ENCODE measurements at places on chromosomes 16 and 17.

DNA sequence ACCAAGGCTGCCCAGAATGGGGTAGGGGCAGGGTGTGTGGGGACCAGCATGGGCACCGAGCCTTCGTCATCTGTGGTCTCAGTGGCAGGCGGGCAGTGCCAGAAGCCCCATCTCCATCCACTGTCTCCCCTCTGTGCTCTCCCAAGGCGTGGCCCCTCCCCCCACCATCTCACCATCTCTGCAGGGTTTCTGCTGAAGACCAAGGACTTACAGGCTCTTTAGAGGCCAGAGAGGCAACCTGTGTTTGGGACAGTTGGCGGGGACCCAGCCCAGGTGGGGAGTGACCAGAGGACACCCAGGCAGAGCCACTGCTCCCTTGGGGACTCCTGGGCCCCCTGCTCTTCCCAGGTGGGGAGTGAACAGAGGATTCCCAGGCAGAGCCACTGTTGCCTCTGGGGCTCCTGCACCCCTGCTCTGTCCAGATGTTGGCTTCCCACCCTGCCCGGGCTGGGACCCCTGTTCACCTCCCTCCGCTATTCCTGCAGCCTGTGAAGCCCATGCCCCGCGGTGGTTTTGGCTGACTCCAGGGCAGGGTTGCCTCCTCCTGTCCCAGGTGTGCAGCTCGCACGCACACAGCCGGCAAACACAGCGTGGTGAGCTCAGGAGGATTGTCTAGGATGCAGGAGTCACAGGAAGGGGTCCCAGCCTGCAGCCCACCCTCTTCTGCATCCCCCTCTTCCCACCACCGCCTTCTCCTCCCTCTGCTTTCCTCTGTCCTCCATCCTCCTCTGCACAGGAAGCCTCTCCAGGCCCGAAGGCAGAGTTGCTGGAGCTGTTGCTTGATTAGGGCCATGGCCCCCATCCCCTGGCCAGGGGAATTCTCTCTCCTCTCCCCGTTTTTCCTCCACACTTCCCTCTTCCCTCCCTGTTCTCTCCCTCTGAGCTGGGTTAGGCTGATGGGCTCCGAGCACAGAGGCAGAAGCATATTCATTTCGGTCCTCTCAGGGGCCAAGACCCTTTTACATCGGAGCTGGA lies 45.0 kb downstream of the SLC7A5 start:
- no peak for DNase-seq

- no peak for DNase-seq
These were observed 3.4 kb downstream of the CNTNAP4 start for GRCh38 chr16:76280421-76281215.

- no peak for DNase-seq
These were observed 48.8 kb upstream of the SIAH1 start for GRCh38 chr16:48433850-48434530.

DNA sequence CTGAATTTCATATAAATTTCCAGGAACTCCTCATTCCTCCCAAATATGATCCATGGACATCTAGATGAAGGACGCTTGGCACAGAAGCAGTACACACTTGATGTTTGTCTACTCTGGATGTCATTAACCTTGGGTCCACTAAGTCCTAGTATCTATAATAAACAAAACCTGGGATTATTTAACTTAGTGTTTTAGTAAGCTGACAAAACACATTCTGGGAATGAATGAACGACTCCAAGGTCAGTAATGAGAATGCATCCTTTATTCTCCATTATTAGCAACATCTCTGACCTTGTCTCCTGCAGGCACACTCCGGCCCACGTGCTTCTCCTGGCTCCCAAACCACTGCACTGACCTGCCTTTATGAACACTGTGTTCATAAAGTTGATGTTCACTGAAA lies 24.1 kb upstream of the CDYL2 start:
- DNase-seq = no peak

DNA sequence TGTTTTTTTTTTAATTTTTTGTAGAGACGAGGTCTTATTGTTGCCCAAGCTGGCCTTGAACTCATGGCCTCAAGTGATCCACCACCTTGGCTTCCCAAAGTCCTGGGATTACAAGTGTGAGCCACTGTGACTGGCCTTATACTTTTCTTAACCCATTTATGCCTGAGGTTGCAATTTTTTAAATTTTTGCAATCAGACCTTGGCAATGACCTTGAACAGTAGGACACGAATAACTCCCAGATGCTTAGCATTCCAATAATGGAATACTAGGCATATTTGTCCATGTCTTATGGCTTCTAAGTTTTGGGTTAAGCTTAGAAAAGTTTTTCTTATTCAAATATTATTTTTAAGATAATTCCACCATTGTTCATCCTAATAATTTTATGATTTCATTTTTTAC lies 28.3 kb upstream of the TMEM97 start:
- DNase-seq = no peak

DNA sequence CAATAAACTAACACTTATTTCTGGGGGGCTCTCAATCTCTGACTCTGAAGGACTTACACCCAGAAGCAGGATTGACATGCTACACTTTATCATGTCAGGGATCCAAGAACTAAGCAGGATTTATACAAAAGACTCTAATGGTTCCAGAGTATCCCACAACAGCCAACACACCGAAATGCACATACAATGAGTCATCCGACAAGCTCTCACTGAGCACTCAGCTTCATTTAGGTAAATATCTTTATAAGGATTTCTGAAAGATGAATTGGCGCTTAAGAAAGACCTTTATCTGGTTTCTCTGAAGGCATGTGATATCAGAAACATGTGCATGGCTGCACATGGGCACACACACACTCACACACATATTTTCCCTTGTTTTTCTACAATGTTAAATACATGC lies 77.2 kb downstream of the TOX3 start:
- no peak for DNase-seq

GRCh38 chr17:8447799-8448198 lies 12.1 kb downstream of the NDEL1 start:
- DNase-seq = no peak

- no peak for DNase-seq
These were observed 7.3 kb downstream of the ABI3 start for GRCh38 chr17:49217651-49218413.

DNA sequence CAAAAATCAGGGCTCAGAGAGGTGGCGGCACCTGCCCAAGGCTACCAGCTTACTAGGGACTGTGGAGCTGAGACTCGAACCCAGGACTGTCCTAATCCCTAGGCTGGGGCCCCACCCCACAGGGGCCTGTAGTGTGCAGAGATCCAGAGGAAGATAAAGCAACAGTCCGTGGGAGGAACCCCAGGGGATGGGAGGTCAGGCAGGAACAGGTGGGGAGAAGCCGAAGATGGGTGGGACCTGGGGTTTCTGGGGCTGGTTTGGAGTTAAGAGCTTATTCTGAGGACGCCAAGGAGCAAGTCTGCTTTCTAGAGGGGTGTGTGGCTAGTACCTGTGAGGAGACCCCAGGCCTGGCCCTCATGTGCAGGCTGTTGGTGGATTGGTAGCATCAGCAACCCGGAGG lies 14.9 kb downstream of the C16orf74 start:
- DNase-seq = no peak

All from AG09319 (cell line).